DMS79 (cell line): ENCODE measurements at places on chromosomes 2 and 18.

GRCh38 chr2:147224070-147224469, 620.8 kb upstream of the ACVR2A start:
- DNase-seq, result no peak

- no peak for DNase-seq
Measured at GRCh38 chr2:215498431-215498830, 62.6 kb upstream of the FN1 start.

DNA sequence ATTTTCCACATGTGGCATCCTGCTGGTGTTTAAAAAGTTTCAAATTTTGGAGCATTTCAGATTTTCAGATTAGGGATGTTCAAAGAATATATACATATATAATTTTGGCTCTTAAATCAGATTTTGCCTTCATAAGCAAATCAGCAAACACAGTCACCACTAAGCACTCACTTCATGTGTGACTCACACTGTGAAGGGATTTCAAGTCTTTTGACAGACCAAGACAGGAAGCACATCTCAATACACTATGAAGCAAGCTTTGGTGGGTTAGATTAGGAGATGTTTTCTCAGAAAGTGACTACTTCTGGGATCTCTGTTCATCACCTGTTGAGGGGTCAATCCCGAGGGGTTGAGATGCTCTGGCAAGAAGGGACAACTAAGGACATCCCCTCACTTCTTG, 227.8 kb upstream of the RBBP8 start:
- no peak for DNase-seq

DNA sequence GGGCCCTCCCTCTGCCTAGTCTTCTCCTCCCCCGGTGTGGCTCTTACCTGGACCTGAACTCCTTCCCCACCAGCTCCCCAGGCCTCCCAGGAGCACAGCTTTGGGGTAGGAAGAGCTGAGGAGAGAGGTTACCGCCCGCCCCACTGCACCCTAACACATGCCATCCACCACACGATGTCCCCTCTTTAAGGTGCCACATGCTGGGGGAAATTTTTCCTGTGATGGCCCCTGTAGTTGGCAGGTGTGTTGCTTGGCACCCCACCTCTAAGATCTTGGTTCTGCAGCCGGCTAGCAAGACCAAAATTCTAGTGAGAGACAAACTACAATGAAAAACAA, 6.9 kb upstream of the TEX261 start:
- DNase-seq, result no peak

- no peak for DNase-seq
Measured at GRCh38 chr2:165889158-165889557, 64.4 kb downstream of the TTC21B start.

GRCh38 chr2:204664708-204665121, 119.4 kb downstream of the PARD3B start:
- no peak for DNase-seq

- DNase-seq, result no peak
Measured at GRCh38 chr2:73239776-73240175, 5.7 kb downstream of the CCT7 start.

DNA sequence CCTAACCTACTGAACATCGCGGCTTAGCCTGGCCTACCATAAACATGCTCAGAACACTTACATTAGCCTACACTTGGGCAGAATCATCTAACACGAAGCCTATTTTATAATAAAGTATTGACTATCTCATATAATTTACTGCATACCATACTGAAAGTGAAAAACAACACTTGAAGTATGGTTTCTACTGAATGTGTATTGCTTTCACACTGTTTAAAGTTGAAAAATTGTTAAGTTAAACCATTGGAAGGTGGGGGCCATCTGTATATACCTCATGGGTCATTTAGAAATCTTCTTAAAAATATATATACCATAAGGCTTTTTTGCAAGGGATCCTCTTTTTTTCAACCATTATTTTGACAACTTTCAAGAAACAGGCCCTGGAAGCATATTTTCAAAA, 16.5 kb downstream of the RNF149 start:
- DNase-seq, result no peak

- DNase-seq, result no peak
Measured at GRCh38 chr18:8949206-8949605, 153.3 kb upstream of the NDUFV2 start.

DNA sequence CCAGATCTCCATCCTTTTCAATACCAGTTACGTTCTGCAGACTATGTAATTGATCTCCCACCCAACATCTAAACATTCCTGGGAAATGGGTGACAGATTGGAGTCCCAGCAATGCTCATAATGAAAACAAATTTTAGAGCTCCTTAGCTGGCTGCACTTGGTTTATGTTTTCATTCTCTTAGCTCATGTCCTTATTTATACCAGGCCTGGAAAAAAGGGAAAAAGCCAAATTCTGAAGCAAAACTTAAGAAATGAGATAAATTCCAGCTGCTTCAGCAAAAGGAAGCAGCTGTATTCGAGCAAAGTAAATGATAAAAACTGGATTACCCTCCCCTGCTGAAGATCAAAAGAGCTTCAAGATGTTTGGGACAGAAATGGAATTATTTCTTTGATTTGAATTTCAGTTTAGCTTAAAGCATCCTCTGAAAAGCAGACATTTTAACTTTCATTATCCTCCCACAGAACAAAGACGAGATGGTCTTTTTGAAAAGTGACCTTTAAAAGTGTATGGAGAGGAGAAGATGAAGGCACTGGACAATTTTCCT, 196.5 kb upstream of the THUMPD2 start:
- no peak for DNase-seq

GRCh38 chr2:236618370-236618769, 48.7 kb downstream of the ACKR3 start:
- DNase-seq, result no peak

DNA sequence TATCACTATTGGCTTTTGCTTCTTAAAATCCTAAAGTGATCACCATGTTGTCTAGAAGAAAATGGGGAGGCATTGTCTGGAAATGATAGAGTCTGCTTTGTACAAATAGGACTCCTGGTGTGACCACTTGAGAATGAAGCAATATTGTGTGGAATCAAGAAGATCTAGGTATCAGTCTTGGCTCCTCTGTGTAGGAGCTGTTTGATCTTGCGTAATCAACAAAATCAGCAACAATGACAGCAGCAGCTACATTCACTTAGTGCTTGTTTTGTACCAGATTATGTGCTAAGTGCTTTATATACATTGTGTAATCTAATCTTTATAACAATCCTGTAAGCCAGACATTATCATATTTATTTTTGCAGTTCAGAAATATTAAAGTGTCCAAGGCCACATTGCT, 17.8 kb downstream of the NCOA1 start:
- DNase-seq, result no peak

GRCh38 chr2:2938481-2938880, 439.1 kb downstream of the EIPR1 start:
- DNase-seq, result peak; percentile 47

DNA sequence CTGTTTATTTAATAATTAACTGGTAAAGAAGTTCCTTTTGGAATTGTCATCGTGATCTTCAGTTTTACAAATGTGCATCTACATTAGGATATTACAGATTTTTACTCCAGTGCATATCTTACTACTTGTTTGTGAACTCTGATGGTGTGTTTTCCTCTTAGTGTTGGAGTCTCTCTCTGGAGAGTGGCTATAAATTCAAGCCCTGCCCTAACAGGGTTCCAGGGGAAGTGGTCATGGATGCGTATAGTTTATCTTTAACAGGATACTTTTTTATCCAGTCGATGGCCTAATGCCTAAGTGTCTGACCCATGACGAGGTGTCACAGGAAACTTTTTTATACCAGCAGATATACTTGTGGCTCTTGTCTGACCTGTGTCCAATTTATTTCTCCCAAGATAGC, 75.4 kb downstream of the CHN1 start:
- DNase-seq, result no peak

DNA sequence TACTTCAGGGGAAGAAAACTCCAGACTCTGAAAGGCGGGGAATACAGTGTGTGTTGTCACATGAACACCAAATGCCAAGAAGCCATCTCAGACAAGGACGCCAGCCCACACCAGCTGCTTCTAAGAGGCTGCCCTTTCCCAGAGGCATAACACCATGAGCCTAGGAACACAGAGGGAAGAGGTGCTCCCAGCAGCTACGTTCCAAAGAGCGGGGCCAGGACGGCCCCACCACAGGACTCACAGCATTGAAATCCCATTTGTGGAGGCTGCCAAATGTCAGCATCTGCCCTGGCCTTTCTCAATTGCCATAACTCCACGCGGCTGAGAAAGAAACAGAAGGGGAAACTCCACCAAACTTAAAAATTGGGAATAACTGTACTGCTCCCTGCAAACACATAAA, 20.1 kb upstream of the ID2 start:
- DNase-seq, result no peak

DNA sequence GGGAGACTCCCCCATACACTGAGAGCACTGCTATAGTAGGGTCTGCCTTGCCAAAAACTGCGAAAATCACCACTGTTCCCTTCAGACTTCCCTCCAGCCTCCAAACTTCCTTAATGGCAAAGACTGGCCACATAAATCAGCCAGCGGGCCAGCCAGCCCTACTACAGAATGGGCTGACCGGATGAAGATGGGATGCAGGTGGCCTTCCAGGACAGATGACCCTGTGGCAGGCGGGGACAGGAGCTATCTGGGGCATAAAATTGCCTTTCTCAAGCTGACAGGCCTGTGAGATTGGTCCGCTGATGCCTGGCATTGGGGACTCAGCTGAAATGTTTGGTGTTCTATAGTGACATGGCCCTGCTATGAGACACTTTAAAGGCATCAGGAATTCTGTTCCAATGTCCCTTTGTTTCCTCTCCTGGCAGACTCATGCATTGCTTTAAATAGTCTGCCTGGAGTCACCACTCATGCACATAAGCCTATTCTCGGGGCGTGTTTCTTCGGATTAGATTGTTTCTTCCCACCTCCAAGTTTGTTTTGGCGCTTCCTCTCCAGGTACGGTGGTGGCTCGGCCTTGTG, 135.9 kb downstream of the ALPK2 start:
- DNase-seq, result no peak

DNA sequence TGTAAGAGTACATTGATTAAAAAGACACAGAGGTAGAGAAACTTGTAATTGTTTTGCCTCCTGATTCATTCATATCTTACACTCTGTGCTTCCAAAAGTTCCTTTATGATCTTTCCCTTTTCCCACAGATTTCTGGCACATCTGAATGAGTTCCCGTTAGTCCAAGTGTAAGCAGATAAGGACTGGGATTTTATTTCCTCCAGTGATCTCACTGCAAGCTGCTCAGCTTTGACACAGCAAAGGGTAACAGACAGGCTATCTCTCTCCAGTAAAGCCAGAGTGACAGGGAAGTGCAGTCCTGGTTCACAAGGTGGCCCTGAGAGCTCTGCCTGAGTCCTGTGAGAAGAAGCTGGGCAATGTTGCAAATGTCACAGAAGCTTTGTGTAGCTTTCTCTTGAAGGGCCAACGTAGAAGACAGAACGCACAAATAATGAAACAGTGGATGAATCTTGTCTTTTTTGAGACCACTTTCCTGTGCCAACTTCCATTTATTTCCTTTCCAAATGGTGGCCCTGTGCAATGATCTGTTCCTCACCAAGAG, 32.5 kb upstream of the KCNE4 start:
- no peak for DNase-seq

GRCh38 chr2:151118269-151118668, 143.4 kb downstream of the RBM43 start:
- no peak for DNase-seq

DNA sequence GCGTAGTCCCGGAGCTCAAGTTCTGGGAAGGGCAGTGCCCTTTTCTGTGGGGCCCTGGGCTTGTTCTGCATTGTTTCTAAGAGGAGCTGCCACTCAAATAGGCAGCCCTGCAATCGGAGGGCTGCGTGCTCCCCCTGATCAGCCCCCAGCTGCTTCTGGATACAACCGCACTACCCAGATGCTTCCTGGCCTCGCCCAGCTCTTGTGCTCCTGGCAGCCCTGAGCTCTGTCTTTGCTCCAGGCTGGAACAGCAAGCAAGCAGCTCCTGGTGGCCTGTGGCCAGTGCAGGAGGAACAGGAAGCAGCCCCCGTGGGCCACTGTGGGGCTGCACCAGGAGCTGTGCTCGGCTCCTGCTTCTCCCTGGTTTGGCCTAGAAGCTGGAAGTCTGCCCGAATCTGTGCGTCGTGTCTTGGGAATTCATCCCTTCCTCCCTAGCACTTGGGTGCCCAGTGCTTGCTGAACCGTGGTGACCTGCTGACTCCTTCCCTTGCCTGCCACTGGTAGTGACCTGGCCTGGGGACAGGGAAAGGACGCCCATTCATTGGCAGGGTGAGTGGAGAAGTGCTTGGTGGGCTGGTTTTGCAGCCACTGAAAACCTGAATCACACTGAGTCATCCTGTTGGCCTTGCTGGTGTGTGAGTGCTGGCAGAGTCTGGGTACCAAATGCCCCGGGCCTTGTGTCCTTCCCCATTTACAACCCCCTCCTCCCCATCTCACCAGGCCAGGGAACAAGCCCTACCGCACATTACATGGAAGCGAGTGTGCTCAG, 27.3 kb upstream of the NTSR2 start:
- no peak for DNase-seq

DNA sequence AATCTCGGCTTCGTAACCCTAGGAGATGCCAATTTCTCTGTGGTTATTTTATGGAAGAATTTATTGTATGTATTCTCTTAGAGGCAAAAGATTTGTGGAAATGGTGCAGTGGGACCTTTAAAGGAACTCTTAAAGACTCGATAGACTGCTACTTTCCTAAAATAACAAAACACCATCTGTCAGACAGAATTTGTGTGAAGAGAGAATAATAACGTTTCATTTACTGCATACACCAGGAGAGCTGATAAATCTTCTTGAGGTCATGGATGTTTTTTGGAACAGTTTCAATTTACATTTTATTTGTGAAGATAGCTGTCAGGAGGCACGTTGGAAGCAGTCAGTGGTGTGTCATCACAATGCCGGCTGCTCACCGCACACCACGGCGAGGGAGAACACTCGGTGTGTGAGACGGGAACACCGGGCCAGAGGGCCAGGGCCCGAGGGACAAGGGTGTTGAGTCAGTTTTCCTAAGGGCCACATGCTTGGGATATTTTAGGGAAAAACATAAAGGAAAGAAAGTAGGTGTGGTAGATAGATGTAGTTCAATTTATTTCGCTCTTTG, 1681.0 kb upstream of the DDX18 start:
- DNase-seq, result no peak

DNA sequence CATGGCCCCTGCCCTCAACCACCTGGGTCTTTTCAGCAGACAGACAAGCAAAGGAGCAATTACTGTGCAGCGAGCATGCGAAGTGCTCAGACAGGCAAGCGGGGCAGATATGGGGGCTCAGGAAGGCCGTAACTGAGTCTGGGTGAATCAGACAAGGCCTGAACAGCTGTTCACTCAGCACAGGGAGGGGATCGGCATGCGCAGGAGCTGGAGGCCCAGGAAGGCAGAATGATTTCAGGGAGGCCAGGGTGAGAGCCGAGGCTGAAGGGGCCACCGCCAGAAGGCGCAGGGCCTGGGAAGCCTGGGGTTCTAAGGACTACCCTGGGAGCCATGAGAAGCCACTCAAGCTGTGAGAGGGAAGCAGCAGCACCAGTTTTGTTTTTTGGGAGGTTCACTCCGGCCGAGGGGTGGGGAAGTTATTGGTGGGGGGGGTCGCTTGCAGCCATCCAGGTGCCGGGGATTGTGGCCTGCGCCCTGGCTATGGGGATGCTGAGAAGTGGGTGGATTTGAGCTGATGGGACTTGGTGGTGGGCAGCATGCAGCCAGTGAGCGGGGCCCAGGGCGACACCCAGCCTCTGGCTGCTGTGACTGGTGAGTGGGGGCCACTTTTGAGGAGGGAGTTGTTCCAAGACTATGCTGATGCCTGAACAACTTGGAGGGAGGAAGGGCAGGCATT, 132.2 kb downstream of the TSN start:
- no peak for DNase-seq

- DNase-seq, result peak; percentile 95
Measured at GRCh38 chr2:7020468-7020867, 103.3 kb downstream of the RNF144A start.
